Stimulated activated CD4-positive, alpha-beta T cell treated with anti-CD3 and anti-CD28 coated beads, Interleukin-4, amount 100 ng/mL, for 4 hours (primary cell): ENCODE measurements at places on chromosomes 7 and 10.

- DNase-seq = no peak
These were observed 884 bp downstream of the RINT1 start for GRCh38 chr7:105532709-105533460.

- DNase-seq = no peak
These were observed 103.8 kb upstream of the PCDH15 start for GRCh38 chr10:54904833-54905232.

DNA sequence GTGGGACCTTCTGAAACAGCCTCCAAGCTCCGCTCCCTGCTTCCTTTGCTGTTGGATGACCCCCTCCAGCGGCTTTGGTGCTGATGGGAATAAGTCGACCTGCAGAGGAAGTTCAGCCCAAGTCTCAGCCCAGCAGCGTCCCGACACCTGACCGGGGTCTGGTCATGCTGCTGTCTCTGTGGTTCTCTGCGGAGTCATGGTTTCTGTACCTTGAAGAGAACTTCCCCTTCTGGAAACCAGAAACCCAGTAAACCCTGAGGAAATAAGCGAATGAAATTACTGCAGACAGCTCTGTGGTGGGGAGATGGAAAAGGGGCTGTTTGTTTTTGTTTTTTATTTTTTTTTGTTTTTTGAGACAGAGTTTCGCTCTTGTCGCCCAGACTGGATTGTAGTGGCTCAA, 18.3 kb upstream of the ZNF12 start:
- no peak for DNase-seq

- no peak for DNase-seq
These were observed at the start of gene HMX3 for GRCh38 chr10:123135415-123136141. HMX3 (plus strand) TSS chr10:123135970; CDS start chr10:123136051, 81 bp downstream.

- DNase-seq = no peak
These were observed 88.8 kb downstream of the MYO3A start for GRCh38 chr10:26022831-26023230.

GRCh38 chr7:21198921-21199320, 229.0 kb upstream of the SP4 start:
- DNase-seq = no peak

GRCh38 chr7:2979201-2979631, 64.5 kb downstream of the CARD11 start:
- no peak for DNase-seq

GRCh38 chr7:82051601-82052000, 281.8 kb upstream of the HGF start:
- DNase-seq = no peak

DNA sequence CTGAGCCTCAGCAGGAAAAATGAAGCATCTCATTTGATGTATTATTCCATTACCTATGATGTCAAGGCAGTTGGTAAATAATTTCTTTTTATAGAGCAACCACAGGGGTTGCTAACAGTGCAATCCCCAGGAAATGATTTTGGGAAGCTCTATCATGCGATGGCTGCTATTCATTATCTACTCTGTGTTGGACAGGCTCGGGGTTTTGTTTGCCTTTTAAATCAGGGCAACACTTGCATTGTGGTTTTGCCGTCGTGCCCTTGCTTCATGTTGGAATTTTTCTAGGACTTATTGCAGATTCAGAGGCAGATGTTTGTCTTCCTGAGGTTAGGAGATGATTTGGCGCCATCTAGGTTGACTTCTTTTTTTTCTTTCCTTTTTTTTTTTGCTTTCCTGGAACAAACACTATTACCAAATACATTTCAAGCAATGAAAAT, 128.4 kb downstream of the BICC1 start:
- DNase-seq = no peak

GRCh38 chr10:635088-635861, 54.2 kb downstream of the DIP2C start:
- no peak for DNase-seq

GRCh38 chr7:84188786-84189405, 5.7 kb downstream of the SEMA3A start:
- DNase-seq = no peak

- DNase-seq = no peak
These were observed 90.6 kb upstream of the SEMA3E start for GRCh38 chr7:83739527-83739926.

DNA sequence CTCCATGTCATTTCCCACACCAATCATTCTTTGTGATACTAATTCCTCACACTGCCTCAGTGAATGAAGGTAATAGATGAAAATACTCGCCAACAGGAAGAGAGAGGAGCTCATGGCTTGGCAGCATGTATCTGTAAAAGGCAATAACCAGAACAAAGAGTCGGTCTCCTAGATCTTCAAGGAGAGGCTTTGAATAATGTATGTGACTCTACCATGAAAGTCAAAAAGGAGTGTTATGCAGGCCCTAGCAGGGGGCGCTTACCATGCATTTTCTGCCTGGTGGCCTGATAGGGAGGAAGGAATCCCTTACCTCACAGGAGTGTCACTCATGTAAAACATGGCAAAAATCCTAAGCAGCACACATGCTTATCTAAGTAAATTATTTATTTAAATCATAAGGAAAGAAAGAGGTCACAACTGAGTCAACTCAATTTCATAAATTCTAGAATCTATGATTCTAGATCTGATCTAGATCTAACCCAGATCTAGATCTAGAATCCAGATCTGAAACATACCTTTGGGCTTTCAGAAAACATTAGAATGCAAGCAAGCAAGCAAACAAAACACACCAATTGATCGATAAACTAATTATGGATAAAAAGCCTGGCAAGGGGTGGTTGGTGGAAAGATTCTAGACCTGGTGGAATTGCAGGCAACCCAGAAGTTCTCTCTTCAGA, 226.3 kb upstream of the KLF6 start:
- DNase-seq = no peak

DNA sequence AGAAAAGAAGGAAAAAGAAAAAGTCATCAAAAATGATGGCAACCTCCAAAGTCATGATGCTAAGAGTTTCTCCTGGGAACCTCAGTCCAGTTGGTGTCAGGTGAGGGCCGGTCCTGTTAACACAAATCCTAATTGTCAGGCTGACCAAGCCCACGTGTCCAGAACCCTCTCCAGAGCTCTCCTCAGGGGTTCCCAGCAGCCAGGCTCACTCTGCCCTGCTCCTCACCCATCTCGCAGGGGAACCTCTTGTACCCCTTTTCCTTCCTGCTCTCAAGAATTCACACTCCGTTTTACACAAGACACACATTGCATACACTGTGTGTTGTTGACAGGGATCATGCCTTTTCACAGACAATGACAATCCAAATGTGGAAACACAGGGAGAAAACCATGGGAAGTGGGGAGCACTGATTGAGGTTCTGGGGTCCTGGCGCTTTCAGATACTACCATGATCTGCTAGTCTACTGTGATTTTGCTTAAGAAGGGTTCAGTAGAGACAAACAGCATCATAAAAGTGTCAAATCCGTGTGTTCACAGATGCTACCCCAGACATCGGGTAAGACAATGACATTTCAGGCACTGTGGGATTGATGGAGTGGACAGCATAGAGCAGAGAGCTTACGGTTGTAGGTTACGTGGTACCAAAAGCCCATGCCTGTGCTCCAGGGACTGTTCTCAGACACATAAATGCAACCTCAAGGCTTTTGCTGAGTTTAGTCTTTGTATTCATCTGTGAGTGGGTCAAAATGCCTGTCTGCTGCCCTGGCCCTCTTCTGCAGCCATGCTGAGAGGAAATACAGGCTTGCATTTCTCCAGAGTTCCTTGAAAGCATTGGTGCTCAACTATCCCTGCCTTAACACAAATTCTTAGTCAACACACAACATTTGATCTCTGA, 16.0 kb downstream of the IL2RA start:
- DNase-seq = no peak

DNA sequence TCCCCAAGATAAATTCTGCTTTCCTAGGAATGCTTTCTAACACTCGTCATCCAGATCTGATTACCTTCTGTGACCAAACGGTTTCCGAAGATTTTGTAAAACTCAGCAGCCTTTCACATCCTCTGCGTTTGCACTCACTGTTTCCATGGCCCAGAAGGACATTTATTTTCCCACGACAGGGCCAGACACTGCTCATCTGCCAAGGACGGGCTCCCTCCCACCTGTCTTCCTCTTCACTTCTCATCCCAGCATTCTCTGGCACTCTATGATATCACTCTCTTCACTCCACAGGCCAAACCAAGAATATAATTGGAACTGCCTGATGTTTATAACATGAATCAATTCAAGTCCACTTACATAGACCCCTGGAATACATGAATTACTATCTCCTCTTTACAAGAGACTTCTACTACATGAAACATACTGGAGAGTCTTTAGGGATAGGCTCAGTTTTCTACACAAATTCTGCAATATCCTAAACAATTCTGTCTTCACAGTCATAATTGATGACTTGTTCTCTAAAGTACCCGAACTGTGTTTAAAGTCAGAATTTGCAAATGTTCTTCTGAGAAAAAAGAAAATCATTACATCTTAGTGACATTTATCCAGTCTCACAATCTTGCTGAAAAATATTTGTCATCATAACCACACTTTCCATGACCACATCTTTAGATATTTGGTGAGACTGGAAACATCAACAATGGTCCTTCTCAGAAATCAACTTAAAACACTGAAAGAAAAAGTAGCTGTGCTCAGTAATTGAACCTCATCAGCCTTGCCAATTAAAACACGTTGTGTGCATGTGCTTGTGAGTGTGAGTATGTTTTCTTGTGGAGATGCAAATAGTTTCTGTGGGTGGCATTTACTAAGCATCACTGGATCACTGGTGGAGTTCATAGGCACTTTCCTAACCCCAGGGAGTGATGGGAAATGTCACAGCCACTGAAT, 79.5 kb upstream of the PRSS58 start:
- DNase-seq = no peak

DNA sequence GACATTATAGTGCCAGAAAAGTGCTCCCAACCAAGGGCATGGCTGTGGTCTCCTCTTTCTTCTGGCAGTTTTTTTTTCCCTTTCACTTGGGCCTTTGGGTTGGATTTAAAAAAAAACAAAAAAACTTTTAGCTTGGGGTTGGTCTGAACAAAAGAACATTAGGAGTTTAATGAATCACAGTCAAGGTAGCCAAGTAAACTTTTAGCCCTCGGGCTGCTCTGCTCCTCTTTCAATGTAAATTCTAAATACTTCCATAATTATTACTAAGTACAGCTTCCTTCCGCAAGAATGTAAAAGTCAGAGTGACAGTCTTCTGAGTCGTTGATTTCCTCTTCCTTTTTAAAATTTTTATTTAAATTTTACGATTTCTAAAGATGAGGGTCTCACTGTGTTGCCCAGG, 79.2 kb downstream of the NRF1 start:
- no peak for DNase-seq

- DNase-seq = no peak
These were observed 62.3 kb downstream of the LAMB4 start for GRCh38 chr7:108067844-108068243.

- no peak for DNase-seq
These were observed 128.1 kb upstream of the ACBD5 start for GRCh38 chr10:27368706-27369105.

GRCh38 chr7:142556740-142557139, 192.5 kb upstream of the PRSS1 start:
- DNase-seq = no peak

DNA sequence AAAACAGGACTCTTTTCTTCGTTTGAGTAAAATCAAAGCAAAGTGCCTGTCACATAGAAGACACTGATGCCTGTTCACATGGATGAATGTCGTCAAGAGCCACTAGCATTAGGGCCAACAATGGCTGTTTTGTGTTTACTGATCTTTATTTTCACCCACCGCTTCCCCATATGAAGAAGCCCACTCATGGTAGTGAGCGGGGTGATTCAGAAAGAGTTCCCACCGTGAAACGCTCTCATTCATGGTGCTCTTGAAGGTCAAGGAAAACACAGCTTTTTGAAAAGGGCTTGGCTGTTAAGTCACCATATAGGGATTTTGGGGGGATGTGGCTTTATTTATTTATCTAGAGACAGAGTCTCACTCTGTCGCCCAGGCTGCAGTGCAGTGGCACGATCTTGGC, 12.5 kb downstream of the PROSER2 start:
- no peak for DNase-seq

GRCh38 chr7:77794000-77794399, 4.2 kb downstream of the TMEM60 start:
- DNase-seq = no peak

GRCh38 chr10:79383974-79384606, 36.8 kb downstream of the PPIF start:
- no peak for DNase-seq

DNA sequence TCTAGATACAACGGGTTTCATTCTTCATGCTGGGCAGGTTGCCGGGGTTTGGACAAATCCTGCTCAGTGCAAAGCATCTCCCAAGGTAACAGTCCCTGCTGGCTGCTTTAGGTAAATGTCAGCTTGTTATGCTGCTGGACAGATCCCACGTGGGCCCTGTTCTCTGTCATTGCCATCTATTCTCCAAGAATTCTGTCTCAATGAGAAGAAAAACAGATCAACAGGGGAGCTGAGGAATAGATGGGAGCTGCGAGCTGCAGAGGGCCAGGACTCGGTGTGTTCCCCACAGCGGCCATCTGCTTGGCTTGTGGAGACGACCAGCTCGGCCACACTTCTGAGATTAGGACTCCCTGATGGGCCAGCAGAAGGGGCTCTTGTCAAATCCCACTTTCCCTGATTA, 235.2 kb downstream of the DPP6 start:
- no peak for DNase-seq

- DNase-seq = no peak
These were observed 108.8 kb downstream of the ADCY1 start for GRCh38 chr7:45682836-45683555.

DNA sequence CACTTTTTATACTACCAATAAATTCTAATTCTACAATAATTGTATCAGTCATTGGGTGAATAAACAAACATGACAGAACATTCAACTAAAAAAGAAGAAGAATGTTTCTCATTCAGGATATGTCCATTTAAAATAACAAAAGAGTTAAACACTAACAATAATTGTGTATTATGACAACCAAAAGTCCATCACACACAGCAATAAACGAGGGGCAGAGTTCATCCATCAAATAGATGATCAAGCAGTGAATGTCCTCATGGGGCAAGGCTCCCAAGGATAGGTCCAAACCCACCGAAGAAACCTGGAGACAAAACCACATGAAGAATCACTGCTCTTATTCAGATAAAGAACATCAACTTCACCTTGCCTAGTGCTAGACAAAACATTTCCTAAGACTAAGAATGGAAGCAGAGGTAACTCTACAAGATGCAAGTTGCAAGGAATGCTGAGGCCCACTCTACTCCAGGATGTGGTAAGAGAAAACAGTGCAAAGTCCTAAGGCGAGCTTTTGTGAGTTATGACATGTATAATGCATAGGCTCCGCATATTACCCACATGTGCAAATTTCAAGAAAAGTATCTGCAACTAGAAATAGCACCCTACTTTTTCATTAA, 115.1 kb downstream of the PARD3 start:
- no peak for DNase-seq
